Activated CD4-positive, alpha-beta T cell treated with anti-CD3 and anti-CD28 coated beads, Interleukin-2, amount 10 ng/mL, durations not matched to agents 24 days and 14 days (primary cell): ENCODE measurements at places on chromosomes 11 and 22. TPM values are rescaled to one million over a fixed set of nuclear protein-coding genes. Genes with fewer than 3 reads are reported as not detected.

DNA sequence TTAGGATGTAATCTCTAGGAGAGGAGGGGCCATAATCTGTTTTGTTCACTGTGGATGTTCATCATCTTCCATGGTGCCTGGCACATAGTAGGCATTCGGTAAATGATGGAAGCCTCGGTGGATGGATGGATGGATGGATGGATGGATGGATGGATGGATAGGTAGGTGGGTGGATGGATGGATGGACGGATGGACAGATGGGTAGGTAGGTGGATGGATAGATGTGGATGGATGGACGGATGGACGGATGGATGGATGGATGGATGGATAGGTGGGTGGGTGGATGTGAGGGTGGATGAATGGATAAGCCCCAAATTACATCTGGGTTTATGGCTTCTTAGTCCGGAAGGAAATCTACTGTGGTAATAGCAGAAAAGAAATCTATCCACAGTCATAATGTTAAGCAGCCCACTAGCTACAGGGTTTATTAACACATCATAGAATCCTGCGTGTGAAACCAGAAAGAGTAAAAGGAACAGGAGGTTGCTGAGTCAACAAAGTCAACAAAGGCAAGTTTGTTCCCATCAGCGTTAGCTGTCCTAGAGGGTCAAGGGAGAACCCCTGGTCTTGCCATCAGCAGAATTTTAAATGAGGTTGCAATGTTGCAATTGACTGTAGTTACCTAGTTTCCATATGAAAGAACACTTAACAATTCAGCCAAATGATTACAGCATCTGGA, 82.8 kb downstream of the C11orf91 start:
- H3K27ac ChIP-seq = no peak overlapping the region
- H3K27me3 ChIP-seq = peaks cover 8% of the 10 kb centered on the region
- no peak for DNase-seq
- H3K36me3 ChIP-seq = no peaks in the 10 kb centered on the region
- no peaks in the 10 kb centered on the region for H3K4me1 ChIP-seq

GRCh38 chr11:40314327-40314726, 1145.1 kb downstream of the LRRC4C start:
- H3K36me3 ChIP-seq = no peaks in the 10 kb centered on the region
- H3K27ac ChIP-seq = no peak overlapping the region
- no peaks in the 10 kb centered on the region for H3K4me1 ChIP-seq
- H3K27me3 ChIP-seq = no peaks in the 10 kb centered on the region

DNA sequence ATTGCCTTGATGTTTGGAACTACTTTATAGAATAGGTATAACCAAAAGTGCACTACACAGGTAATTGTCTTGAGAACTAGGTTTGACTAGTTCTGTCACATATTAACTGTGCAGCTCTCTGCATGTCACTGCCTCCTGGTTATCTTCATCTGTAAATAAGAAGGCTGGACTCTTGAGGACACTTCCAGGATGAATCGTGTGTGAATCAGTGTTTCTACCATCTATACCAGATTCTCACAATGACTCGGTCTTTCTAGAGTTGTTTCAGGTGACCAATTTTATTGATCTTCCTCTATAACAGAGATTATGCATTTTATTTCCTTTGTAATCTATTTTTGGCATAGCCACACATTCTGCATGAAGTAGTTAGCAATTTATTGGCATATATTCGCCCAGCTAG, 1181.0 kb upstream of the TENM4 start:
- H3K27me3 ChIP-seq = no peaks in the 10 kb centered on the region
- no peaks in the 10 kb centered on the region for H3K4me1 ChIP-seq
- no peak for DNase-seq

DNA sequence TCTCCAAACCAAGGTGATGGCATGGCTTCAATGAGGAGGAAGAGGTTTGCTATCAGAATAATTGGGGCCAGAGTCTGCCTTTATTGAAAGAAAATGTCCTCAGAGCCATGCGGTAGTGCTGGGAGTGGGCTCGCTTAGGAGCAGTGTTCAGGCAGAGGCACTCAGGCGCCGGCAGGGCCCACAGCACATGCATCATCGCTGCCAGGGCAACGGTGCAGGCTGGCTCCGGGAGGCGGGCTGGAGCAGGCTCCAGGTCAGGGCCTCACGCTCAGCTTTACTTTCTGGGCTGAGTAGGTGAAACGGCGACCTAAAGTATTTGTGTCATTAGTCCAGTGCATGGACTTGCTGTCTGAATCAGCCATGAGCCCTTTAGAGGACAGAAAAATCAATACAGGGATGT, 169.9 kb upstream of the CCDC90B start:
- no peak overlapping the region for H3K27ac ChIP-seq
- no peaks in the 10 kb centered on the region for H3K4me1 ChIP-seq
- DNase-seq = no peak

DNA sequence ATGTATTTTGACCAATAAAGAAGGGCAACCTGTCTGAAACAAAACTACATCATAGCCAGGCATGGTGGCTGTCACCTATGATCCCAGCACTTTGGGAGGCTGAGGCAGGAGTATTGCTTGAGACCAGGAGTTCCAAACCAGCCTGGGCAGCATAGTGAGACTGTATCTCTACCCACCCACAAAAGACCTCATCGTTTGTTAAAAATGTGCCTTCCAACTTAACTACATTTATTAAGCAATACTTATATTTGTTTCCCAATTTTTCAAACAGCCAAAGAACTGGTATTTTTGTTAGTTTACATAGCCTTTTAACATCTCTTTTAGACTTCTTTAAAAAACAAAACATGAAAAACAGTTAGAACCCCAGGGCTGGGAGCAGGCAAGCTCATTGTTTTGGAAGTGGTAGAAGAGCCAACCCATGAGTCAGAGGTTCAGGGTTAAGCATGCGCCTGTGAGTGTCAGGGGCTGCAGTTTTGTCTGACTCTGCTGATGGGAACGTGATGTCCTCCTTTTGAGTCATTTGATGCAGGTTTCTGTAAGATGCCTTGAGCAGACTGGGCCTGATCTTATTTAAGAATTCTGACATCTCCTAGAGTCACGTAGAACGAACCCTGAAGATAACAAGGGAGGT, 53.9 kb upstream of the CRTAM start:
- H3K27ac ChIP-seq = no peak overlapping the region
- peaks cover 3% of the 10 kb centered on the region for H3K36me3 ChIP-seq
- no peak overlapping the region for H3K4me3 ChIP-seq
- H3K4me1 ChIP-seq = no peaks in the 10 kb centered on the region
- H3K27me3 ChIP-seq = no peaks in the 10 kb centered on the region
- no peak for DNase-seq

DNA sequence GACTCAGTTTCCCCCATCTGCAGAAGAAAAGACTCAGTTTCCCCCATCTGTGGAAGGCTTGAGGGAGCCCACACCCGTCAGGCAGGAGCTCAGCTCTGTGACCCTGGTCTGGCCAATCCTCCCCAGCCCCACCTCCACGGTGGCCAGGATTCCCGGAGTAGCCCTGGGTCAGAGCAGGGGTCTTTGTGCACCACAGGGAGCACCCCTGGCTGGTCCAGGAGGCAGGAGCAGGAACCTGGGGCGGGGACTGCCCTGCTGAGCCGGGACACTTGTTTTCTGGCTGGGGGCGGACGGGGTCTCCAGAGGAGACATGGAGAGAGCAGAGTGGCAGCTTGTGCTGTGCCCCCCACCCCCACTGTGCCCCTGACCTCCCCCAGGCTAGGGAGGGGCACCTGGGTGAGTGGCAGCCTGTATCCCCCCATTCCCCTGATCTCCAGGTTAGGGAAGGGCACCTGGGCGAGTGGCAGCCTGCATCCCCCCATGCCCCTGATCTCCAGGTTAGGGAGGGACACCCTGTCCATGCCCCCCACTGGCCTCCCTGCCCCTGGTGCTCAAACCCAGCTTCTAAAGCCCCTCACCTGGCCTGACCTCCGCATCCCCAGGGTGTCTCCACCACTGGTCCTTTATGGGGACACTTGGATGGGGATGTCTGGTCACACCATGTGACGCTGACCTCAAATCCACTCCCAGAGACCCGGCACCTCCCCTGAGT, 18.8 kb downstream of the IL17REL start:
- peaks cover 4% of the 10 kb centered on the region for H3K4me1 ChIP-seq
- peaks cover 6% of the 10 kb centered on the region for H3K27me3 ChIP-seq
- H3K36me3 ChIP-seq = peaks cover 3% of the 10 kb centered on the region

DNA sequence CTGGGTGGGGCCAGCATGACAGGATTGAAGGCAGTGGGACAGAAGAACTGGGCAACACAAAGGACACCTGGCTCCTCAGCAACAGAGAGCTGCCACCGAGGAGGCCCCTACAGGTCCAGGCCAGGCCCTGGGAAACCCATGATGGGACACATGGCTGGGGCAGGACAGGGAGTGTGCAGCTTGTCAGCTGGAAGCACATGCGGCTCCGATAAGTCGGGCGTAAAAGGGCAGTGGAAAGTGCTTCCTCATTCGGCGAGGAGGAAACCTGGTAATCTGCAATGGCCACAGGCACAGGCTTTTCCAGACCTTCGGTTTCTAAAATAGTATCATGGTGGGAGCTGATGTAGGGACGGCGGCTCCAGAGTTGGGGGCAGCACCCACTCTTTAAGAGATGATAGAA, 16.5 kb downstream of the GNAZ start:
- no peak overlapping the region for H3K4me3 ChIP-seq
- H3K27me3 ChIP-seq = peaks cover 2% of the 10 kb centered on the region
- no peak for DNase-seq
- no peaks in the 10 kb centered on the region for H3K36me3 ChIP-seq
- no peak overlapping the region for H3K27ac ChIP-seq

DNA sequence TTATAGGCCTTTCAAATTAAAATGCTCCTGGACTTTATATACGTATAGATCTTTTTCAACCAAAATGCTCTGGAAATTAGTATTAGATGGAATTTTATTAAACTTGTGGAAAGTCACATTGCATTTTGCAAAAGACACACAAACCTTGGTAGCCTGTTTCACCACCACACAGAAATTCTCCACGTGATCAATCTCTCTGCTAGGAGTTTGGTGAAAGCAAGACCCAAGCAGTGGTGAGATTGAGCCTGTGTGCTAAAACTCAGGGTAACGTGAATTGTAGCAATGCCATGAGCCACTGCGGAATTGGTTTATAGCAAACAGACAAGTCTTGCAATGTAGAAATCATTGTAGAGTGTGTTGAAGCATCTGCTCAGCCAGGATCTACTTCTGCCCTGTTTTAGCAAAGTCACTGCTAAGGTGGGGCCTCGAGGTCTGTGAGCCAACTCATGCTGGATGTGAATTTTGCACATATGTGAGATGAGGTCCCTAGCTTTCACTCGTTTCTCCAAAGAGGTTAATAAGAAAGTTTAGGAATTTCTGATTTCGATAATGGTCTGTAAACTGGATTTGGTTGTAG, 184.8 kb downstream of the DBX1 start:
- peaks cover 8% of the 10 kb centered on the region for H3K4me1 ChIP-seq
- H3K36me3 ChIP-seq = no peaks in the 10 kb centered on the region
- peaks cover 4% of the 10 kb centered on the region for H3K27me3 ChIP-seq
- H3K27ac ChIP-seq = no peak overlapping the region

DNA sequence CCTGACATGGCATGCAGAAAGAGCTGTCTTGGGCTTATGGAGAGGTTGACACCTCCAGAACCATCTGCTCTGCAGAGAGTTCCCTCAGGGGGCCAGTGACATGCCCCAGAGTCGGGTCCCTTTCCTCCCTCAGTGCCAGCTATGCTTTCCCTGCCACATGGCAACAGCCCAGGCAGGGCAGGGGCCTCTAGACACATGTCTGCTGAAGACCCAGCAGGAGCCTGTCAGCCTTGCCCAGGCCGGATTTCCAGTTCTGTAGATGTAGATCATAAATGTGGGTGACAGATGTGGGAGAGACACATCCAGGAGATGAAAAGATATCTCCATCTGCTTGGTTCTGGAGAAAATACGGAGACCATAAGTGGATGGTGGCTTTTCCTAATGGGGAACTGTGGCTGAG, 25.5 kb downstream of the NAV2 start:
- H3K4me3 ChIP-seq = no peak overlapping the region
- peaks cover 7% of the 10 kb centered on the region for H3K27me3 ChIP-seq
- H3K27ac ChIP-seq = no peak overlapping the region
- no peaks in the 10 kb centered on the region for H3K36me3 ChIP-seq
- H3K4me1 ChIP-seq = no peaks in the 10 kb centered on the region
- no peak for DNase-seq

DNA sequence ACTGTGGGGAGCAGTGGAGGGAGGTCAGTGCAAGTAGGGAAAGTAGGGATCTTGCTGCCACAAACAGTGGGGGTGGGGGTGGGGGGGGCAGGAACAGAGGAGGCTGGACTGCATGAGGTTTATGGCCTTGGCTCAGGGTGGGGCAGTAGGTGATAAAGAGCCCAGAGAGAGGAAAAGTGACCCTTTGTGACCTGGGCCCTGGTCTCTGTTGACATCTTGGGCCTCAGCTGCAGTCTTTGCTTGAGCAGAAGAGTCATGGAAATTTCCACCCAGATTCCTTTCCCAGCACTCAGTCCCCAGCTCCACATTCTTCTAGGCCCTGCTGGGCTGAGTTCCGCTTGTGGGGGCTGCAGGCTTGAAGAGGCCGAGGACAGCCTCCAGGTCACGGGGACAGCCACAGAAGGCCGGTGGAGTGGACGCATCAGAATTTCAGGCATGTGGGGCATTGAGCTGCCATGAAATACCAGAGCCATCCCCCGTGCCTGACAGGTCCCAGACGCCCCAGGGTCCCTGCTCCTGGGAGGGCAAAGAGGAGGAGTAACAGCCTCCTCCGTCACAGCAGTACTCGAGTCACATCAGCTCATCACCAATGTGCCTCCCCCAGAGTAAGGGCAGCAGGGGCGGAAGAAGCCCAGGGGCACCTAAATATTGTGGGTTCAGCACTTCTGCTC, 9.7 kb upstream of the MALAT1 start:
- no peak for DNase-seq
- no peak overlapping the region for H3K4me3 ChIP-seq
- peaks cover 52% of the 10 kb centered on the region for H3K4me1 ChIP-seq
- no peak overlapping the region for H3K27ac ChIP-seq
- no peaks in the 10 kb centered on the region for H3K36me3 ChIP-seq
- no peaks in the 10 kb centered on the region for H3K27me3 ChIP-seq

- no peak within 1 kb of the TSS for H3K27ac ChIP-seq
- H3K36me3 ChIP-seq = no peaks in the 10 kb centered on the region
- H3K4me3 ChIP-seq = peak within 1 kb of the TSS; percentile 68
- H3K27me3 ChIP-seq = peaks cover 54% of the 10 kb centered on the region
These were observed at the start of gene EMID1 for GRCh38 chr22:29205594-29206371. Gene EMID1 (plus strand): TSS chr22:29205896. CDS start chr22:29206039, 143 bp downstream.

PYGM gene
- total RNA-seq = 2.4 and 3.1 TPM in 2 replicates

MUC5AC gene
- not detected in 2 replicates for total RNA-seq

MAPK8IP2 gene
- 0.19 TPM in 2 replicates for total RNA-seq

ZNF214 gene
- total RNA-seq = not detected in 2 replicates
